ENCODE measurements at places on chromosomes 4 and X.

- DNase-seq, result no peak
These were observed 113.6 kb downstream of the MID1 start for GRCh38 chrX:10506781-10507180.

GRCh38 chr4:7055111-7055989 lies 12.2 kb downstream of the TADA2B start:
- DNase-seq, result no peak

DNA sequence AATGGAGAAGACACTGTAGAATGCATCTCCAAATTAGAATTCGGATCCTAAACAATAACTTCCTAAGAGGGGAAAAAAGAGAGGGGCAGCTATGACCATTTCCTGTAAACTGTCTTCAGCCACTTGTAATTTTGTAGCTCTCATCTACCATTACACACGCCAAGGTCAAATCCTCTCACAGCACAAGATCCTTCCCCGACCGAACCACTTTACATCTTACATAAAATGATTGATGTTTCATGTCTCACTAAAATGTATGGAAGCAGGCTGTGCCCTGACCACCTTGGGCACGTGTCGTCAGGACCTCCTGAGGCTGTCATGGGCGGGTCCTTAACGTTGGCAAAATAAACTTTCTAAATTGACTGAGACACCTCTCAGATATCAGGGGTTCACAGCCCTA lies 24.1 kb upstream of the PBDC1 start:
- DNase-seq, result peak; percentile 9

- no peak for DNase-seq
These were observed 160.5 kb upstream of the TAPT1 start for GRCh38 chr4:16386711-16387320.

GRCh38 chrX:115642895-115643530 lies 82.0 kb downstream of the PLS3 start:
- peak; percentile 35 for DNase-seq

DNA sequence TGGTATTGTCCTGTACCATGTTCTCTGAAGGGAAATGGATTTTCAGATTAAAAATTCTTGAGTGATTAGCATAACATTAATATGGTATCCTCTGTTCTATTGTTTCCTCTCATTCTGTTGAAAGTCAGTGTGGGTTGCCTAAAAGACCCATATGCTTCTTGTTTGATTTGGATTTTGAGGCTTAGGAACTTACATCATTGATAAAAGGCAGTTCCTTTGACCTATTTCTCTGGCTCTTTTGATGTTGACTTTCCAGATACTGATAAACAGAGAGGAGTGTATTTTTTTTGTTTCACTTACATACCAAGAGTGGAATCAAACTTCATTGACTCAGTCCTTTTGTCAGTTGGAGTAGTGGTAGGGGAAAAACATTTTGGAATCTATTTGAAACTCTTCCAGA lies 32.8 kb downstream of the TMEM144 start:
- no peak for DNase-seq

DNA sequence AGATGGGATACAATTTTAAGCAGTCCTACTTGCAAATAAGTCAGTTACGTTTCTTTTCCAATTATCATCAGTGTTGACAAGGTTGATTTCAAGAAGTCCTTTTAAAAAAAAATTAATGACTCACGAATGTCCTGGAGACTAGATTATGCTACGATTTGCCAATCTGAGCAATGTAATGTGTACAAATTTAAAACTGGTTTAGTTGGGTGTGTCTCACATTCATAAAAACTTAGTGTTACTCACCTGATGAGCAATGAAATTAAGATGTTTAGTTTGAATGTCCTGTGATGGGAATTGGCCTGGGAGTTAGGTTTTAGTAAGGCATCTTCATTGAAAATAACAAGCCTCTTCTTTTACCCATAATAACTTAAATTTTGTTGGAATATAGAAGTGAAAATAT lies 136.7 kb upstream of the POF1B start:
- no peak for DNase-seq

DNA sequence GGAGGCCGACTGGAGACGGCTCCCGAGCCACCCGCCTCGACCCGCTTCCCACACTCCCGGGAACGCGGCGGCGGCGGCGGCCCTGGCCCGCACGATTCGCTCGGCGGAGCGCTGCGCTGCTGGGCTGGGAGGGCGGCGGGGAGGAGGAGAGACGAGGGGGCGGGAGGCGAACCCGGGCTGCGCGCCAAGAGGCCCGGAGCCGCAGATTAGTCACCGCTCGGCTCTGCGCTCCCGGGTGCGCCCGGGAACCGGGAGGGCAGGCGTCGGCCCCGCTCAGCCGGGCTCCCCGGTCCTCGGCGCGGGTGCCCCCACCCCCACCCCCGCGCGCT lies 11.2 kb upstream of the BCOR start:
- DNase-seq, result no peak

DNA sequence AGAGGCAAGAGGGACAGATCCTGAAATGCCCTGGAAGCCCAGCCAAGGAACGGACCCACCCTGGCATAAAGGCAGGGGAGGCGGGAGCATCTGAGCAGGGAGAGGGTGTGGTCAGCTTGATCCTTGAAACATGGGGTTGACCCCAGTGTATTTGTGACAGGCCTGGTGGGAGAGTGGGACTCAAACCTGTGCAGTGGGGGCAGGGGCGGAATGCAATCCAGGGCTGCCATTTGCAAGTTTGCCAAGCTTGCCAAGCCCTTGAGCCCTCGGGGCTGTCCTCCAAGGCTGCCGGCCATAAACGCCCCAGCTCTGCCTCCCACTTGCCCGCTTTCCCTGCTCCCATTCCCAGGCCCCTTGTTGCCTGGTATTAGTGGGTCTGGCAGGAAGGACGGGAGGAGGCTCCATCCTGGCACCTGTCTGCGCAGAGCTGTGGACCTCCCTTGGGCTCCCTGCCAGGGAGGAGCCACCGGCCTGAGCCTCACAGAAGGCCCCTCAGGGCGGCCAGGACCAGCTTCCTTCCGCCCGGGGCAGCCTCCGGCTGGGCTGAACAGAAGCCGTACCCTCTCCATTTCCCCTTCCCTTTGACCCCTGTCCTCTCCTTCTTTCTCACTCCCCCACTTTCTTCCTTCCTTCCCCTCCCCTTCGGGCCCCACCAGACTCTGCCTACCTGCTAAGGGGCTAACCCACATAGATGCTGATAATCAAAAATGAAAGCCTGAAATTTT lies 661 bp downstream of the S100P start:
- DNase-seq, result no peak

- no peak for DNase-seq
These were observed 17.7 kb upstream of the TMEM154 start for GRCh38 chr4:152697284-152698088.

GRCh38 chrX:38774249-38774648 lies 27.0 kb upstream of the MID1IP1 start:
- no peak for DNase-seq

DNA sequence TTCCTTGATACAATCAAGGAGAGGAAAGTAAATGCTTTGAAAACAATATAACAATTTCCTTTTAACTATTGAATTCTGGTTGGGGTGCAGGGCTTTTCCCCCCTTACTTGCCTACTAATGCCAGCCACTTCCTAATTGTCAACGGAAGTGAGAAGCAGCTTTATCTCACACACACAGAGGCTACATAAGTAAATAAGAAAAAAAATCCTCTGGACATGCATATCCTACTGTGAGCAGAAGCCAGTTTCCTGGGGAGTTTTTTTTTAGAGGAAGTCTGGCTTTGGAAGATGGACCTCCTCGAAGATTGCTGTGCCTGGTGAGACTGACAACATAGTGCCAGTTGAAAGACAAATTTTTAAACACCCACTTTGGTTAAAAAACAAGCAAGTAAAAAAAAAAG lies 180.6 kb downstream of the OPHN1 start:
- no peak for DNase-seq

- DNase-seq, result no peak
These were observed 51.4 kb upstream of the HHIP start for GRCh38 chr4:144594471-144594986.

GRCh38 chr4:1577822-1578217 lies 106.3 kb downstream of the FAM53A start:
- no peak for DNase-seq

- DNase-seq, result no peak
These were observed 72.6 kb upstream of the PPARGC1A start for GRCh38 chr4:23962462-23962861.

DNA sequence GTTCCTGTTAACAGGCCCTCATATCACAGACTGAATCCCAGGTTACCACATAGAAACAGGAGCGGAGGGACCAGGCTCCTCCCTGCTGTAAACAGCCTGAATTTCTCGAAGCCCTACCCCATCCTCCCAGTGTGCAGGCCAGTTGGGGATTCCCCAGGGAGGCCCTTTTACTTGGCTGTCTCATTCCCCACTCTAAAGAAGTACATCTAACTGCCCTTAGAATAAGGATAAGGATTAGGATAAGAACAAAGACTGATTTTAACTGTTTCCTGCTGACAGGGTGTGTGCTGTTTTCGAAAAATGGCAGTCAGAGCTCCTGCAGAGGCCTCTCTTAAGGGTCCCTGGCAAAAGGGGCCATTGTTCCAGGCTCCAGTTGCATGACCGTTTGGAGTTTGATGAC lies 133.7 kb downstream of the PAPSS1 start:
- no peak for DNase-seq

DNA sequence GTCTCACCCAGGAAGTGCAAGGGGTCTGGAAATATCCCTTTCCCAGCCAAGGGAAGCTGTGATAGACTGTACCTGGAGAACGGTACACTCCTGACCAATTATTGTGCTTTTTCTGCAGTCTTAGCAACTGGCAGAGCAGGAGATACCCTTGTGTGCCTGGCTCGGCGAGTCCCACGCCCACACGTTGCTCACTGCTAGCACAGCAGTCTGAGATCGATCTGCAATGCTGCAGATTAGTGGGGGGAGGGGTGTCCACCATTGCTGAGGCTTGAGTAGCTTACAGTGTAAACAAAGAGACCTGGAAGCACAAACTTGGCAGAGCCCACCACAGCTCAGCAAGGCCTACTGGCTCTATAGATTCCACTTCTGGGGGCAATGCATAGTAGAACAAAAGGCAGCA lies 138.5 kb downstream of the CHRDL1 start:
- no peak for DNase-seq

- DNase-seq, result no peak
These were observed 51.2 kb upstream of the CHRNA9 start for GRCh38 chr4:40283968-40284367.

DNA sequence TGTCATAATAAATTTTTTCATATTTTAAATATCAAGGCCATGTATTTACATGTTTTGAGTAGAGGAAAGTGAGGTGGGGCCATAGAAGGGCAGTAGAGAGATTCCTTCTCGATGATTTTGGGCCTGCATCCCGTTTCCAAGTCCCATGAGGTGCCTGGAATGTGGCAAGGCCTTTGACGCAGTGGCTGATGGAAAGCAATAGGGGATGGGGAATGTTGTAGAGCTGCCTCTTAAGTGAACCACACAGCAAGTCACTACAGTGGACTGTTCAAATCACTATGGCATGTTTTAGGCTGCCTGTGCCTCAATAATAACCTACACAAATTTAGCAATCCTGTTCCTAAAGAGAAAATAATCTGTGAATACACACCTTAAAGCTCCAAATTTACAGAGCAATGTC lies 48.3 kb downstream of the ANXA5 start:
- DNase-seq, result no peak

GRCh38 chr4:91170768-91171167 lies 1043.6 kb downstream of the CCSER1 start:
- no peak for DNase-seq

GRCh38 chrX:115350711-115351381 lies 61.3 kb downstream of the LUZP4 start:
- peak; percentile 48 for DNase-seq

DNA sequence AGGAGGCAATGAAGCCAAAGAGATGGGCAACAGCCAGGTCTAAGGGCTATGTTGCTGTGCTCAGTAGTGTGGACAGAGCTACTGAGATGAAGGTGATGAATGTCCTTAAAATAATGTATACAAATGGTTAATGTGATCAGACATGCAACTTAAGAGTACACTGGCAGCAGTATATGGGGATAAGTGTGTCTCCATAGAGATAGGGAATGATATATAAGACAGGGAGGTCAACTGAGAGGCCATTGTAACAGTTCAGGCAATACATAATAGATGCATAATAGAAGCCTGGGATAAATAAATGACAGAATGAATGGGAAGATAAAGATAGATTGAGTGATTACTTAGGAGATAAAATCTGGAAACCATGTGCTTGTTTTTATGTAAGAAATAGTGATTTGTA lies 250.0 kb downstream of the CFAP299 start:
- DNase-seq, result no peak

- no peak for DNase-seq
These were observed 69.6 kb upstream of the PCDH18 start for GRCh38 chr4:137601934-137602333.

DNA sequence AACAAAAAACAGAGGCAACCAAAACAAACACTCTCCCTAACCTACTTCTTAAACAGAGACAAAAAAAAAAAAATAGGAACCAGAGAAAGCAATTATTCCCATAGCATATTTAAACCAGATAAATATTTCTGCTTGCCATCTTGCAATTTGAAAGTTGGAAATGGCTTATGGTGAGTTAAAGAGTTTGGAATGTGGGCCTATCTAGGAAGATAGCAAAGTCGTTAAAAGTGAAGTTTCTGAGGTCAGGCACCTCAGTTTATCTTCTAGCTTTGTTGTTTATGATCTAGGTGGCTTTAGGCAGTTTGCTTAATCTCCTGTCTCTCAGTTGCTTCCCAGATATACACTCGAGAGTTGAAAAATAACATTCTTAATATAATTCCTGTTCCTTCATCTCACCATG lies 284.2 kb downstream of the KCNIP4 start:
- no peak for DNase-seq

GRCh38 chr4:138602664-138603063 lies 360.5 kb upstream of the SLC7A11 start:
- DNase-seq, result no peak

GRCh38 chr4:9976293-9976692 lies 45.0 kb downstream of the SLC2A9 start:
- no peak for DNase-seq

GRCh38 chr4:40838742-40839141 lies 89.0 kb downstream of the NSUN7 start:
- DNase-seq, result no peak

- peak; percentile 69 for DNase-seq
These were observed 432.8 kb downstream of the ANKRD50 start for GRCh38 chr4:124279741-124280140.

GRCh38 chr4:74311696-74312313 lies 3.5 kb downstream of the EPGN start:
- DNase-seq, result peak; percentile 59

DNA sequence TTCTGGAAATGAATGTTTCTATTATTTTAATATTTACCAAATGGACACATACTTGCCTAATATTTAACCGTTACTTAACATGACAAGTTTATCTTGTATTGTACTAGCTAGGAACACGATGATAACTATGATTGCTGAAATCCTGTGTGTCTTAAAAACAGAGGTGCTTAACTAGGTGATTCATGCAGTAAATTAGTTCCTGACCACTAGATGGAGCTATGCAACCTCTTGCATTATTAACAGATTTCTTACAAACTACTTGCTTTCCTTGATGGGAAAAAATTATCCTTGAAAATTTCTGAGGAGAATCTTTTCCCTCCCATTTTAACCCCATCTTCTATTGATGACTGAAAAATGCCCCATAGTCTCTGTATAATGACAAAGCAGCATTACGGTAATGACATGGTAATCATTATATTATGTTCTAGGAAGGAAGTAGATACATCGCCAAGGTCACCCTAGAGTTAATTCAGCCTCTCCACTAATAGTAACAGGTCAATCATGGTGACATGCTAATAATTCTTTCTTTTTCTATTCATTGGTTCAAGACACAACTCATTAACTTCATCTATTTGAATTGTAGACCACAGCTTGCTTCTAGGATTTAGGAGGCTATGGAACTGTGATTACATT lies 844.2 kb downstream of the RAPGEF2 start:
- DNase-seq, result peak; percentile 48

GRCh38 chr4:61427818-61428495 lies 227.8 kb downstream of the ADGRL3 start:
- no peak for DNase-seq
